H7 (cell line): ENCODE measurements at places on chromosomes 12 and 14.

DNA sequence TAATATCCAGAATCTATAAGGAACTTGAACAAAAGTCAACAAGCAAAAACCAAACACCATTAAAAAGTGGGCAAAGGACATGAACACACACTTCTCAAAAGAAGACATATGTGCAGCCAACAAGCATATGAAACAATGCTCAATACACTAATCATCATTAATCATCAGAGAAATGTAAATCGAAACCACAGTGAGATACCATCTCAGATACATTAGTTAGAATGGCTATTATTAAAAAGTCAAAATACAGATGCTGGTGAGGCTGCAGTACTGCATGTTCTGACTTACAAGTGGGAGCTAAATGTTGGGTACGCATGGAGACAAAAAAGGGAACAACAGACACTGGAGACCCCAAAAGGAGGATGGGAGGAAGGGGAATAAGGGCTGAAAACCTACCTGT is 67.1 kb downstream of the BLTP3B start:
- no peak for DNase-seq

DNA sequence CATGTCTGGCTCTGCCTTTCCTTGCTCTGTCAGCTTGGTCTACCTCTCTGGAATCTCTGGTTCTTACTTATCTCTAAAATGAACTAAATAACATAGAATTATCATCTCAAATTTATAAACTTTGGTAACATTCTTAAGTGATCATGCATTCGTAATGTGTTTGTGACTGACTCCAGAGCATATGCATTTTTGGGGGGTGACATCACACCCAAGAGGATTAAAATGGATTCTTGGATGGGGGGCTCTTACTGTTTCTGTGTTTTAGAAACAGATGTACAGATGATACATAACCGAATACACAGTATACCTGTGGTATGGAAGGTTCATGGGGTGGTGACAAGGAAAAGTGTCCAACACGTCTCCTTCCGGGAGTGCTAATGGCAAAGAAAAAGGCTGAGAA is 1162.1 kb downstream of the VRK1 start:
- DNase-seq: no peak

GRCh38 chr14:95141684-95142083 is 15.6 kb downstream of the DICER1 start:
- DNase-seq: no peak

DNA sequence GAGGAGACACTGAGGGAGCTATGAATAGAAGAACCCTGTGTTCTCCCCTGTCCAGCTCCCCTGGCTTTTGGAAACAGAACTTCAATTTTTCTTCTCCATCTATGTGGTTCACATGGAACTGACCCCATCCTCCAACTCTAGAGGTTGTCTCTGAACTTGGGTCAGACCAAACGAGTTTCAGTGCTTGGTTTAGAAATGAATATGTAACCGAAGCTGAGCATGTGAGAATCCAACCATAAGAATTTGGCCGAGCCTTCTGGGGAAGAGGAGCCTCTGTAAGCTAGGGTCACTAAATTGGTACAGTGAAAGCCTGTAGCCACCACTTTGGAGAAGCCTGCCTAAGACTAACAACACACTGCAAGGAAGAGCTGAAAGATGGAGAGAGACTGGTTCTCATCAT is 464.4 kb downstream of the ZFP36L1 start:
- no peak for DNase-seq
